ENCODE measurements at places on chromosomes 7 and 10. TPM values are rescaled to one million over a fixed set of nuclear protein-coding genes. Genes with fewer than 3 reads are reported as not detected.

- H3K36me3 ChIP-seq, result no peaks in the 10 kb centered on the region
- no peak for DNase-seq
- no peak overlapping the region for H3K27ac ChIP-seq
- no peaks in the 10 kb centered on the region for H3K27me3 ChIP-seq
- no peaks in the 10 kb centered on the region for H3K4me1 ChIP-seq
Observed at GRCh38 chr7:70156057-70156456, 557.8 kb downstream of the AUTS2 start.

- no peak for DNase-seq
- no peaks in the 10 kb centered on the region for H3K36me3 ChIP-seq
- no peak overlapping the region for H3K27ac ChIP-seq
- no peak overlapping the region for H3K4me3 ChIP-seq
- no peaks in the 10 kb centered on the region for H3K4me1 ChIP-seq
Observed at GRCh38 chr10:120542591-120542990, 85.6 kb downstream of the PLPP4 start.

- H3K4me1 ChIP-seq, result no peaks in the 10 kb centered on the region
- no peak overlapping the region for H3K4me3 ChIP-seq
- no peak overlapping the region for H3K27ac ChIP-seq
- H3K27me3 ChIP-seq, result no peaks in the 10 kb centered on the region
- no peak for DNase-seq
- H3K36me3 ChIP-seq, result no peaks in the 10 kb centered on the region
Observed at GRCh38 chr10:50648089-50648934, 24.6 kb upstream of the SGMS1 start.

DNA sequence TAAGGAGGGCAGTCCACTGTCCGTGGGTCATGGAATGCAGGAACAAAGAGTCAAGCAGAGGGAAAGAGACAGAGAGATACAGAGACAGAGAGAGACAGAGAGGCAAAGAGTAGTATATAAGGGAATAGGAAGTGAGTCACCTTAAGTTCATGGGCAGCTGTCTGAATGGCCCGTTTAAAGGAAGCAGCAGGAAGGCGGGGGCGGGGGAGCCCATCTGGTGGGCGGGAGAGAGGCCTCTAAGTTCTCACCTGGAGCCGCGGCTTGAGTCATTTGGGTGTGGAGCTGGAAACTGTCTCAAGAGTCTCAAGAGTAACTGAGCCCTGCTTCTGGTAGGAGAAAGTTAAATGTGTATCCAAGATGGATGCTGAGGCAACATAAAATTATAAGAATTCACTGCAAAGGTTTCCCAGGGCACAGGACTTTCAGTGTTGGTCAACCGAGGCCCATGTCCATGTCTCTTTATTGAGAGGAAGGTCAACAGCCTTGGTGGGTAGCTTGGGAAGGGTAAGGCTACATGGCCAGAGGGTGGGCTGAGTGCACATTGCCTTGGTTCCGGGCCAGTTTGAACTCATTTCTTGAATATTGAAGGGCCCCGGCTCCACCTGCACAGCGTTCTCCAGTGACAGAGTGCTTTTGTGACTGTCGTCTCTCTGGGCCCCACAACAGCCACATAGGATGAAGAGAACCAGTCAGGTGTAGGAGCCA is 85.5 kb upstream of the CACUL1 start:
- H3K27ac ChIP-seq, result no peak overlapping the region
- H3K27me3 ChIP-seq, result no peaks in the 10 kb centered on the region
- no peak overlapping the region for H3K4me3 ChIP-seq
- no peaks in the 10 kb centered on the region for H3K36me3 ChIP-seq

- no peaks in the 10 kb centered on the region for H3K36me3 ChIP-seq
- peak; percentile 24 for DNase-seq
- peak within 1 kb of the TSS; percentile 45 for H3K4me3 ChIP-seq
- H3K4me1 ChIP-seq, result peaks cover 15% of the 10 kb centered on the region
- H3K27me3 ChIP-seq, result peaks cover 25% of the 10 kb centered on the region
- no peak within 1 kb of the TSS for H3K27ac ChIP-seq
Observed at GRCh38 chr7:124032369-124033094, at the start of gene TMEM229A. Gene TMEM229A (minus strand): TSS chr7:124033067. CDS start chr7:124033003, 64 bp downstream.

DNA sequence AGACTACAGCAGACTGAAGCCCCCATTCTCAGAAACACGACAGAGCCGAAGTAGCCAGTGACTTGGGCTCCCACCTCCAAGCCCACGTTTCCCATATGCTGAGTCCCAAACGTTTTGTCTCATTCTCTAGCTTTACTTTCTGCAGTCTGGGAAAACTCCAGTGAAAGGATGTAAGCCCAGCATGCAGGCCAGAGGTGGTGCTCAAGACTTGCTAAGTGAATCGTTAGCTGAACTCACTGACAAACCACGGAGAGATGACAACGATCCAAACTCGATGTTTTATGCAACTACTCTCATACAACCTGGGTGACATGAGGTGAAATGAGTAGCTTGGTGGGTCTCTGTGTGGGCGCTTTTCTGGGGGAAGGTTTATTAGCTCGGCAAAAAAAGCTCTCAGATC is 731.8 kb downstream of the SUGCT start:
- no peak overlapping the region for H3K4me3 ChIP-seq
- H3K36me3 ChIP-seq, result no peaks in the 10 kb centered on the region
- H3K4me1 ChIP-seq, result no peaks in the 10 kb centered on the region
- DNase-seq, result no peak

DNA sequence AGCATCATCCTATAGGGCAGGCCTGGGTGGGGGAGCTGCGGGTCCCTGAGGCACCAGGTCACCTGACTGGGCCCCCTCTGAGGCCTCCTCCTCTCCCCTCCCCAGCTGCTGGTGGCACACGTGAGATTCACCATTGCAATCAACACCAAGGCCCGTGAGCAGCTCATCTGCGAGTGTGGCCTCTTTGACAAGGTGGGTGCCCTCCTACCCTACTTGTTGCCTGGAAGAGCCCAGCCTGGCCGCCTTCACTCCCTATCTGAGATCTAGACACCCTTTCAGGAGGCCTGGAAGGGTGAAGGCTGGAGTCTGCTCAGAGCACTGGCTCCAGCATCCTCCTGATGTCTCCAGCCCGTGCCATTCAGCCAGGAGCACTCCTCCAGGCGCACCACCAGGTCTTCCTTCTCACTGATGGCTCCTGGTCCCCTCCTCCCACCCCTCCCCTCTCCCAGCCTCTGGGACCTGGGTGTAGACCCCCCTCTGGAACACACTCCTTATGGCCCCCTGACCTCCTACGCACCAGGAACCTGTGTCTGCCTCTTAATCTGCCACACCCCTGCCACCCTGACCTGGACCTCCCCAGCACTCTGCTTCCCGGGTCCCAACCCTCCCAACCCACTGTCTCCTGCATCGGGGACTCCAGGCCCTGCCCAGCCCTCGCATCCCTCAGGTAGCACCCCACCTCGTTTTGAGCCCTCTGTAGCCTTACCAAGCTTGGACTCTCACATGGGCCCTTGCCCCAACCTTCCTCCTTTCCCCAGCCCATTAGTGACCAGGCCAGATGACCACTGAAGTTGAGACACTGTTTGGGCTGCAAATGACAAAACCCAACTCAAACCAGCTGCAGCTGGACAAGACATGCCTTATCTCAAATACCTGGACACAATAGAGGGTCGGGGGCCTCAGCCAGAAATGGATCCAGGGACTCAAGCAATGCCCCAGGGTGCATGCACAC is 67.5 kb downstream of the ALOX5 start:
- no peaks in the 10 kb centered on the region for H3K36me3 ChIP-seq
- no peak overlapping the region for H3K27ac ChIP-seq
- no peak for DNase-seq

- no peak for DNase-seq
- H3K27me3 ChIP-seq, result no peaks in the 10 kb centered on the region
- H3K36me3 ChIP-seq, result no peaks in the 10 kb centered on the region
Observed at GRCh38 chr10:18649364-18649959, 1.9 kb downstream of the NSUN6 start.

DNA sequence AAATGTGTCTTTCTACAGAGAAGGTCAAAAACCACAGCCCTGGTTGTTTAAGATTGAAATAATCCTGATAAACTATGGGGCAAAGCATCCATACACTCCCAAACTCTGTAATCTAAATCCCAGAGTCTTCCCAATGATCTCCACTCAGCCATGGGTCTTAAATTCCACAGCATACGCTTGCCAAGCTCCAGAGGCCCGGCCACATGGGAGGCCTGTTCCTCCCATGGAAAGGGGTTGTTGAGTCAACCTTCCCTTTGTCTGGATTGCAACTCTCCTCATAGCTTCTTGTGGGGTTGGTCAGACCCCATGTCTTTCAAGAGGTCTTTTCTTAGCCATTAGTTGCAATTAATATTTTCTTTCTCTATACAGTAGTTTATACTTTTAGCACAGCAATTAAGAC is 718 bp upstream of the STEAP4 start:
- H3K4me1 ChIP-seq, result peaks cover 24% of the 10 kb centered on the region
- H3K36me3 ChIP-seq, result no peaks in the 10 kb centered on the region
- H3K27ac ChIP-seq, result peak overlapping the region; percentile 57
- H3K4me3 ChIP-seq, result no peak overlapping the region
- DNase-seq, result no peak

DNA sequence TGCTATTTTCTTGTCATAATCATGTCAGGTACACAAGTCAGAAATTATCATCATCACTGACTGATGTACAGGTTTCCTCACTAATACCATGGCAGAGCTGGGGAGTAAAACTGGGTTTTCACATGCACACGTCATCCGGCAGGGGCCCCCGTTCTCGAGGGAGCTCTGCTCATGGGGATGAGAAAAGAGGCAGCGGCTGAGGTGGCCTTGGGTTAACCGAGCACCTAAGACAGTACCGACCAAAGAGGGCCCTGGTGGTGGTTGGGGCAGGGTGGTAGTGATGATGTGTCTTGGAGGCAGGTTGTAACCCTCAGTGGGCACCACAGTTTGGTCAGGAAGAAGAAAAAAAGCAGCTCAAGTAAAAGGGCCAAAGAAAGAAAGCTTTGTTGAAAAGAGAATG is 12.1 kb upstream of the TRPV6 start:
- no peak overlapping the region for H3K27ac ChIP-seq
- DNase-seq, result no peak
- no peak overlapping the region for H3K4me3 ChIP-seq
- no peaks in the 10 kb centered on the region for H3K27me3 ChIP-seq

DNA sequence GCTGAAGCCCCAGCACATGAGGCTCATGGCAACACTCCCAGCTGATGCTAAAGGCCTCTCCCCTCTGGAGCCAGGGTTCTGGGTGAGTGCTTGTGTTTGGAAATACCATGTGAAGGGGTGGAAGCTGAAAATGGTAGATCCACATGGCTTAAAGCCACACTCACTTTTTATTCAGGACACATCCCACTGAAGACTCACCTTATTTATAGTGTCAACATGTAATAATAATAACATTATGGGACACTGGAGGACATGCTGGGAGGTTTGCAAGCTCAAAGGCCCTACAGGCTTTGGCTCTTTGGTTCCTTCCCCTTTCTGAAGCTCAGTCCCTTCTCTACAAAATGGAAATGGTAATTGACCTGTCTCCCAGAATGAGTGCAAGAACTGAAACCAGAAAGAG is 318.0 kb downstream of the GRID1 start:
- H3K27ac ChIP-seq, result no peak overlapping the region
- no peak overlapping the region for H3K4me3 ChIP-seq
- H3K27me3 ChIP-seq, result no peaks in the 10 kb centered on the region
- no peaks in the 10 kb centered on the region for H3K36me3 ChIP-seq

GRCh38 chr10:62178568-62178967 is 90.1 kb downstream of the RTKN2 start:
- no peak overlapping the region for H3K4me3 ChIP-seq
- DNase-seq, result no peak
- no peaks in the 10 kb centered on the region for H3K27me3 ChIP-seq
- no peaks in the 10 kb centered on the region for H3K36me3 ChIP-seq
- H3K4me1 ChIP-seq, result no peaks in the 10 kb centered on the region
- H3K27ac ChIP-seq, result no peak overlapping the region

DNA sequence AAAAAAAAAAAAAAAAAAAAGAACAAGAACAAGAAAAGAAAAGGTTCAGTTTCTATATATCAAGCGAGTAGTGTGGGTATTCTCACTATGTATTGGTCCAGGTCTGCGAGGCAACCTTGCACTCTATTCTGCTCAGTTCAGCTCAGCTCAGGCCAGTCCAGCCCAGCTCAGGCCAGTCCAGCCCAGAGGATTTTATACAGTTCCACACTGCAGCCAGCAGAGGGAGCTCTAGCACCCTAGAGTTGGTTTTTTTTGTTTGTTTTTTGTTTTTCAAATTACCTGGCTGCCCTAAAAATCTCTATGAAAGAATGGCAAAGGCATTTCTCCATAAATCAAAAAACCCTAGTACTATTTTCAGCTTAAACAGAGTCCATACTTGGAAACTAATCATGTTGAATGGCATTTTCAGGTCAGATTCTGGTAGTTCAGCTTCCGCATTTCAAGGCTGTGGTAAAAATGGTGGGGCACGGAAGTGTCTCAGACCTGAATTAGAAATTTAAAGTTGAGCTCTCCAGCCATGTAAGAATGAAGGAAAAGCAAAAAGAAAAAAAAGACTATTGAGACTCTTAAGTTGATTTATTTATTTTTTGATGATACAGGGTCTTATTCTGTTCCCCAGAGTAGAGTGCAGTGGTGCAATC is 55.2 kb upstream of the GSDME start:
- no peak overlapping the region for H3K4me3 ChIP-seq
- H3K36me3 ChIP-seq, result peaks cover 7% of the 10 kb centered on the region
- H3K27ac ChIP-seq, result no peak overlapping the region
- H3K4me1 ChIP-seq, result no peaks in the 10 kb centered on the region
- H3K27me3 ChIP-seq, result no peaks in the 10 kb centered on the region
- no peak for DNase-seq

DNA sequence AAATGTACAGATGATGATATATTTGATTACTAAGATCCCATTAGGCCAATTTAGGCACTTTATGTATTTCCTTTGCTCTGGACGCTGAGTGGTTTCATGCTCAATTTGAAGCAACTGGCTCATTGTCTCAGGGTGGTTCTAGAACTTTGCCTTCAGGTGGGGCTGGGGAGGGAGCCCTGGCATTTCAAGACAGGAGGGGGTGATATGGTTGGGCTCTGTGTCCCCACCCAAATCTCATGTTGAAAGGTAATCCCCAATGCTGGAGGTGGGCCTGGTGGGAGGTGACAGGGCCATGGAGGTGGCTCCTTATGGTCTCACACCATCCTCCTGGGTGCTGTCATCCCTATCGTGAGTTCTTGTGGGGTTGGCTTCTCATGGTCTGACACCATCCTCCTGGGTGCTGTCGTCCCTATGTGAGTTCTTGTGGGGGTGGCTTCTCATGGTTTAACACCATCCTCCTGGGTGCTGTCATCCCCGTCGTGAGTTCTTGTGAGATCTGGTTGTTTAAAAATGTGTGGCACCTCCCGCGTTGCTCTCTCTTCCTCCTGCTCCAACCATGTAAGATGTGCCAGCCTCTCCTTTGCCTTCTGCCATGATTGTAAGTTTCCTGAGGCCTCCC is 151.5 kb upstream of the KLF6 start:
- no peaks in the 10 kb centered on the region for H3K4me1 ChIP-seq
- no peaks in the 10 kb centered on the region for H3K36me3 ChIP-seq
- H3K27me3 ChIP-seq, result no peaks in the 10 kb centered on the region

Gene CRYGN
- total RNA-seq, result not detected

Gene PRKG1
- total RNA-seq, result 30.7 TPM

Gene DLD
- total RNA-seq, result 392 TPM

Gene GTF2IRD1
- 40.4 TPM for total RNA-seq

Gene RAB19
- not detected for total RNA-seq

Gene PRSS2
- total RNA-seq, result 5.6 TPM

Gene SPDYE6
- not detected for total RNA-seq

Gene TMEM139
- 9.7 TPM for total RNA-seq
